ENCODE measurements at places on chromosomes 11 and 22. TPM values are rescaled to one million over a fixed set of nuclear protein-coding genes. Genes with fewer than 3 reads are reported as not detected.

CARD18 gene
- total RNA-seq: not detected

SLC43A3 gene
- 8.8 TPM for total RNA-seq

KLHL35 gene
- total RNA-seq: 23.8 TPM

CHRM1 gene
- total RNA-seq: 6.5 TPM
